ENCODE measurements at places on chromosomes 7 and 10. TPM values are rescaled to one million over a fixed set of nuclear protein-coding genes. Genes with fewer than 3 reads are reported as not detected.

The CALCR gene
- 0.14 TPM for total RNA-seq

The CTTNBP2 gene
- total RNA-seq = not detected

The AGMO gene
- 1.3 TPM for total RNA-seq

The NKX1-2 gene
- total RNA-seq = not detected

The AMPH gene
- not detected for total RNA-seq

The FOXP2 gene
- total RNA-seq = 2.4 TPM

The BAZ1B gene
- 50.9 TPM for total RNA-seq

The EMX2 gene
- 3.2 TPM for total RNA-seq

The CCAR1 gene
- total RNA-seq = 18.3 TPM

The ZNF488 gene
- total RNA-seq = not detected

The TBRG4 gene
- 165 TPM for total RNA-seq

The C10orf62 gene
- total RNA-seq = 0.41 TPM

The RBP4 gene
- total RNA-seq = not detected

The NPSR1 gene
- total RNA-seq = not detected

The INHBA gene
- 14.4 TPM for total RNA-seq

The COL17A1 gene
- not detected for total RNA-seq

The TRIM74 gene
- total RNA-seq = not detected

The RTKN2 gene
- 4.9 TPM for total RNA-seq

The CYP2E1 gene
- not detected for total RNA-seq

The ANKIB1 gene
- total RNA-seq = 24.4 TPM

The TMEM225B gene
- not detected for total RNA-seq

The LRRC17 gene
- total RNA-seq = not detected

The POLR2J2 gene
- not detected for total RNA-seq
